ENCODE measurements at places on chromosomes 11 and 22.

DNA sequence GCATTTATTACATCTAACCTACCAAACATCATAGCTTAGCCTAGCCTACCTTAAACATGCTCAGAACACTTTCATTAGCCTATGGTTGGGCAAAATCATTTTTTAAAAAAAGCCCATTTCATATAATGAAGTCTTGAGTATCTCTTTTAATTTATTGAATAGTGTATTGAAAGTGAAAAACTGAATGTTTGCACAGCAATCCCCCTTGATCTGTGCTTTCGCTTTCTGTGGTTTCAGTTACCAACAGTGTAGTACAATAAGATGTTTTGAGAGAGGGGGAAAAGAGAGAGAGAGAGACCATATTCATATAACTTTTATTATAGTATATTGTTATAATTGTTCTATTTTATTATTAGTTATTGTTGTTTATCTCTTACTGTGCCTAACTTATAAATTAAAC, 8.4 kb upstream of the MAP6 start:
- no peak overlapping the region for H3K4me3 ChIP-seq
- no peaks in the 10 kb centered on the region for H3K36me3 ChIP-seq
- H3K27ac ChIP-seq, result no peak overlapping the region
- DNase-seq, result no peak

- H3K4me3 ChIP-seq, result no peak overlapping the region
- peaks cover 2% of the 10 kb centered on the region for H3K4me1 ChIP-seq
- H3K27me3 ChIP-seq, result no peaks in the 10 kb centered on the region
- H3K36me3 ChIP-seq, result peaks cover 40% of the 10 kb centered on the region
These were observed 6.5 kb downstream of the PTPMT1 start for GRCh38 chr11:47571895-47572294.

- peaks cover 12% of the 10 kb centered on the region for H3K4me1 ChIP-seq
- H3K36me3 ChIP-seq, result peaks cover 25% of the 10 kb centered on the region
- H3K4me3 ChIP-seq, result peak overlapping the region; percentile 85
- H3K27ac ChIP-seq, result peak overlapping the region; percentile 85
- peak; percentile 41 for DNase-seq
These were observed 531 bp downstream of the PIM3 start for GRCh38 chr22:49961005-49961600.

GRCh38 chr11:103894034-103894433, 142.4 kb upstream of the DDI1 start:
- no peaks in the 10 kb centered on the region for H3K27me3 ChIP-seq
- no peak overlapping the region for H3K4me3 ChIP-seq
- H3K4me1 ChIP-seq, result no peaks in the 10 kb centered on the region
- H3K36me3 ChIP-seq, result no peaks in the 10 kb centered on the region

DNA sequence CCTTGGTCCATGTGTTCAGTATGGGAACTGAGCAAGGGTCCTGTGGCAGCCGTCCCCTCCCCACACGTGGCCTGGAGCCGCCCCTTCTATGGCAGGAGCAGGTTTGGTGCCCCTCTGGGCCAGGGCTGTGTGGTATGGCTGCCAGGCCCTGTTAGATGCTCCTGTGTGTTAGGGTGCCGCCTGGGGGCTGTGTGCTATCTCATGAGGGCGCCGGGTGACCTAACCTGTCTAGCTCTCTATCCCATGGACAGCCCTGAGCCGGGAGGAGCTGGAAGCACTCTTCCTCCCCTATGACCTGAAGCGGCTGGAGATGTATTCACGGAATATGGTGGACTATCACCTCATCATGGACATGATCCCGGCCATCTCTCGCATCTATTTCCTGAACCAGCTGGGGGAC, 34.7 kb downstream of the NAT10 start:
- no peak overlapping the region for H3K27ac ChIP-seq
- peaks cover 1% of the 10 kb centered on the region for H3K4me1 ChIP-seq
- H3K36me3 ChIP-seq, result peaks cover 68% of the 10 kb centered on the region
- no peaks in the 10 kb centered on the region for H3K27me3 ChIP-seq
- no peak for DNase-seq

GRCh38 chr11:34055218-34056000, 3.9 kb downstream of the CAPRIN1 start:
- no peaks in the 10 kb centered on the region for H3K27me3 ChIP-seq
- H3K27ac ChIP-seq, result peak overlapping the region; percentile 15
- H3K4me1 ChIP-seq, result peaks cover 44% of the 10 kb centered on the region
- peaks cover 41% of the 10 kb centered on the region for H3K36me3 ChIP-seq
- peak overlapping the region; percentile 56 for H3K4me3 ChIP-seq
- DNase-seq, result no peak

GRCh38 chr11:120682866-120683265, 171.3 kb downstream of the GRIK4 start:
- H3K27ac ChIP-seq, result no peak overlapping the region

- H3K27me3 ChIP-seq, result no peaks in the 10 kb centered on the region
- DNase-seq, result no peak
- H3K4me3 ChIP-seq, result no peak overlapping the region
- no peak overlapping the region for H3K27ac ChIP-seq
- no peaks in the 10 kb centered on the region for H3K4me1 ChIP-seq
These were observed 235.6 kb upstream of the ZC3H12C start for GRCh38 chr11:109857637-109858036.

- no peak overlapping the region for H3K4me3 ChIP-seq
- no peak for DNase-seq
- H3K27me3 ChIP-seq, result no peaks in the 10 kb centered on the region
- peaks cover 30% of the 10 kb centered on the region for H3K36me3 ChIP-seq
- peaks cover 8% of the 10 kb centered on the region for H3K4me1 ChIP-seq
These were observed 3.8 kb upstream of the KCNK7 start for GRCh38 chr11:65599216-65599954.

DNA sequence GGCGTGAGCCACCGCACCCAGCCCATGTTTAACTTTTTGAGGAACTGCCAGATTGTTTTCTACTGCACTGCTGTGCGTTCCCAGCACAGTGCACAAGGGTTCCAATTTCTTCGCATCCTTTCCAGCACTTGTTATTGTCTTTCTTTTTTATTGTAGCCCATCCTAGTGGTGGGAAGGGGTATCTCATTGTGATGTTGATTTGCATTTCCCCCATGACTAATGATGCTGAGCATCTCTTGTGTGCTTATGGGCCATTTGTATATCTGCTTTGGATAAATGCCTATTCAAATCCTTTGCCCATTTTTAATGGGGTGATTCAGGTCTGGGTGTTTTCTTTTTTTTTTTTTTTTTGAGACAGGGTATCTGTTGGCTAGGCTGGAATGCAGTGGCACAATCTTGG, 36.6 kb upstream of the SYT7 start:
- H3K4me3 ChIP-seq, result no peak overlapping the region
- H3K36me3 ChIP-seq, result no peaks in the 10 kb centered on the region
- no peak overlapping the region for H3K27ac ChIP-seq
- peaks cover 3% of the 10 kb centered on the region for H3K27me3 ChIP-seq
